ENCODE measurements at places on chromosomes 4 and X. TPM values are rescaled to one million over a fixed set of nuclear protein-coding genes. Genes with fewer than 3 reads are reported as not detected.

The CXCL6 gene
- total RNA-seq = not detected

The MAGEB17 gene
- total RNA-seq = not detected

The POLN gene
- total RNA-seq = 1.2 TPM

The CXCL9 gene
- total RNA-seq = not detected

DNA sequence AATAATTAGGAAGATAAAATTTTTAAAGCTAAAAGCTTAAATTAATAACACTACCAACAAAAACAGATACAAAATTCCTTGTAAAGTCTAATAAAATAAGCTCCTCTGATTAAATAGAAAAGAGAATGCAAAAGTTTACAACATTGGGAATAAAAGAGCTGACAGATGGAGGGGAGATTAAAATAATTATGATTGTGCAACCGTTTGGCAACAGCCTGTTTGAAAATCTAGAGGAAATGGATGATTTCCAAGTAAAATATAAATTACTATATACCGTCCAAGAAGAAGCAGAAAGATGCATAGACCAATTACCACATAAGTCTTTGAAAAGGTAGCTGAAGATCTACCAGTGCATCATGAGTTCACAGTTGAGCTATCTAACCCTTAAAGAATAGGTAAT lies 46.4 kb upstream of the VBP1 start:
- no peak overlapping the region for H3K4me3 ChIP-seq
- H3K27me3 ChIP-seq = no peaks in the 10 kb centered on the region
- no peak overlapping the region for H3K27ac ChIP-seq
- H3K4me1 ChIP-seq = no peaks in the 10 kb centered on the region
- H3K36me3 ChIP-seq = no peaks in the 10 kb centered on the region

DNA sequence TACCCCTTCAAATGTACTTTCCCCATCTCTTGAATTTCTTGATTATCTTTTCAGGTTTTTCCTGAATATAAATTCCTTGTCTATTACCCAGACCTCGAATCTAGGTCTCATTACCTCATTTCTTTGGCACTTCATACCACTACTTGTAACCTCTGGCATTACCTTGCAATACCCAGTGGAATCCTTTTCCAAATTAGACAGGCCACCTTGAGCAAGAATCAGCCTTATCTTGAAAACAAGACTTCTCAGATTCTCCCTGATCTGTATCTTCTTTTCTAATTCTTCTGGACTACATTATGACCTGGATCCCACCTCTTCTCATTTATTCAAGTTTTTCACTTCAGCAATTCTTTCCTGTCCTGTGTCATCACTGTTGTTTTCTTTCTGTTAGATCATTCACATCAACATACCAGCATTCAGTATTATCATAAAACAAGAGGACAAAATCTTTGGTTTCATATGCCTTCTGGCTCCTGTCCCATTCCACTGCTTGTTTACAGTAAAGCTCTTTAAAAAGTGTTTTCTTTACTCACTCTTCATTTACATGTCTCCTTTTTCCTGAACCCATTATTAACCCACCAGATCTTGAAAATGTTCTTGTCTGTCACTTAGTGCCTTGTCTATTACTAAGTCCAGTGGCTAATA lies 275.6 kb upstream of the HS3ST1 start:
- H3K4me1 ChIP-seq = no peaks in the 10 kb centered on the region
- no peak for DNase-seq
- H3K36me3 ChIP-seq = no peaks in the 10 kb centered on the region
- H3K4me3 ChIP-seq = no peak overlapping the region

DNA sequence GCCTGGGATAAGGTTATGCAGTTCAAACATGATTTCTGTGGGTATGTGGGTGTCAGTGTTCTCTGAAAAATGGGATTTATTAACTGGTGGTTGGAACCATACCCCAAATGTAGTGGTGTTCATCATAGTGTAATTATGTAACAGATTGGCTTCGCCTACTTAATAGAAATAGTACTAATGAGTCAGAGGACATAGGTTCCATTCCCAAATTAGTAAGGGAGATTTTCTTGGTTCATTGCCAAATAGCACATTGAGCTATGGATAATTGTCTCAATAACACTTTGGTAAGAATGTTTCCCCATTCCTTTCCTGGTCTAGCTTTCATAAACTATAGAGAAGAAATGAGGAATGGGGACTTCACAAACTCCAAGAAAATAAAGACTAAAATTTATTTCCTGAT lies 20.5 kb upstream of the CYBB start:
- no peaks in the 10 kb centered on the region for H3K27me3 ChIP-seq
- DNase-seq = no peak
- H3K36me3 ChIP-seq = no peaks in the 10 kb centered on the region
- H3K4me1 ChIP-seq = no peaks in the 10 kb centered on the region
- no peak overlapping the region for H3K27ac ChIP-seq

DNA sequence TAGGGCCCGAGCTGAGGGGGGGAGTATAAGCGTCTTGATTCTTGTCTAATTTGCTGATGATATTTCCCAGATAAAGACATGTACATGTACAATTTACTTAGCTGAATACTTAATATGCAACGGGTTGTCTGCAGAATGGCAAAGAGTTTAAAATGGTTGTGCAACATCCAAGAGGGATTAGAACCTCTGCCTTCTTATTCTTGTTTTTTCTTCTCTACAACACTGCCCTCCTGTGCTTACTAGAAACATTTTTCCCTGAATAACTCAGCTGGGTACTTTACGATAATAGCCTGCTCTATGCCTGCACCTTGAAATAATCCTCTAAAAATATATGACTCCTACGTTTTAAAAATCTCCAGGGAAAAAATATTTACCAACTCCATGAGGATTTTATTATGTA lies 41.8 kb downstream of the INTS12 start:
- no peaks in the 10 kb centered on the region for H3K27me3 ChIP-seq
- no peaks in the 10 kb centered on the region for H3K36me3 ChIP-seq
- no peak overlapping the region for H3K27ac ChIP-seq
- no peak overlapping the region for H3K4me3 ChIP-seq
- H3K4me1 ChIP-seq = no peaks in the 10 kb centered on the region

GRCh38 chr4:169215656-169216055 lies 55.1 kb downstream of the SH3RF1 start:
- DNase-seq = no peak
- H3K4me1 ChIP-seq = peaks cover 12% of the 10 kb centered on the region
- no peaks in the 10 kb centered on the region for H3K36me3 ChIP-seq
- no peak overlapping the region for H3K4me3 ChIP-seq

GRCh38 chrX:27132862-27133261 lies 330.3 kb downstream of the PPP4R3C start:
- no peaks in the 10 kb centered on the region for H3K4me1 ChIP-seq
- no peaks in the 10 kb centered on the region for H3K36me3 ChIP-seq
- H3K4me3 ChIP-seq = no peak overlapping the region
- H3K27me3 ChIP-seq = no peaks in the 10 kb centered on the region

DNA sequence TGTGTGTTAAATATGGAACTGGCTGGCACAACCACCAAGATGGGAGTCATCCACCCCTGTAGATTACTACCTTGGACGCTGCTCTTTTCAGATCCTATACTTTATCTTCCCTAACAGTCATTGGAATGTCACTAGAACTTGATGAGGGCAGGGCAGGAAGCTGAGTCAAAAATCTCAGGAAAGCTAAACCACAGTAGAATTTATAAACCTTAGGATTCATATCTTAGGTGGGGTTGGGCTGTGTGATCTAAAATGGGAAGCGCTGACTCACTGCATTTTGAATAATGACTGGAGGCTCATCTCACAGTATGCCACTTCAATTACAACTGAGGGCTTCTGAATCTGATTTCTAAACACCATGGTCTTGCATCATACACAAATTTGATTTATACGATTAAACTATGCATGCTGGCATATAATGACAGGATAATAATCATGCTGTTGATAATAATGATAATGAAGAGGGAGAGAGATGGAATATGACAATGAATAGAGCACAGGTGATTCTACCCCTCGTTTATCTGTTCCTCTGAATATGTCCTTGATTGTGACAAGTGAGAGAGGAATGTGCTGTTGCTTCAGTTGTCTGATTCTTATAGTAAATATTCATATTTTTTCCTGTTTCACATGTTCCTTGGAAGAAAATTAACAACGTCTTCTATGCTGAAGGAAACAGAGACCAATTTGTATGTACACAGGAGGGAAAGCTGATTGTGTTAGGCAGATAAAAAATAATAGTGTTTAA lies 270.3 kb upstream of the HS3ST1 start:
- H3K27ac ChIP-seq = no peak overlapping the region
- H3K4me3 ChIP-seq = no peak overlapping the region
- DNase-seq = no peak
- no peaks in the 10 kb centered on the region for H3K36me3 ChIP-seq

DNA sequence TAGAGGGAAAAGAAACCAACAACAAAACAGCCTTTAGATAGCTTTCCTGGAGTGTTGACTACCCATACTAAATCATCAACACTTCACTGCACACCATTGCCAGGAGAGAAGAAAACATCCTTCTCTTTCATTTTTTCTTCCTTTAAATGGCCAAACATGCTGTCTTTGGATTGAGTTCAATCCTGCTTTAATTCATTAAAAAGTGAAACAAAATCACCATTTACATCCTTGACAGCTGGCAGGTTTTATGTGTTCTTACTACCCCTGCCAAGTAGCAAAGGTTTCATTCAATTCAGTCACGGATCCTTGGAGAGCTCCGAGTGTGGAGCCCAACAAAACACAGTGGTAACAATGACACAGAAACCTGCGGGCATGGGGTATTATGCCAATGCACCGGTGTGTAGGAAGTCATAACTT lies 568.3 kb downstream of the ANKRD50 start:
- H3K4me3 ChIP-seq = no peak overlapping the region
- no peaks in the 10 kb centered on the region for H3K4me1 ChIP-seq
- no peaks in the 10 kb centered on the region for H3K27me3 ChIP-seq

DNA sequence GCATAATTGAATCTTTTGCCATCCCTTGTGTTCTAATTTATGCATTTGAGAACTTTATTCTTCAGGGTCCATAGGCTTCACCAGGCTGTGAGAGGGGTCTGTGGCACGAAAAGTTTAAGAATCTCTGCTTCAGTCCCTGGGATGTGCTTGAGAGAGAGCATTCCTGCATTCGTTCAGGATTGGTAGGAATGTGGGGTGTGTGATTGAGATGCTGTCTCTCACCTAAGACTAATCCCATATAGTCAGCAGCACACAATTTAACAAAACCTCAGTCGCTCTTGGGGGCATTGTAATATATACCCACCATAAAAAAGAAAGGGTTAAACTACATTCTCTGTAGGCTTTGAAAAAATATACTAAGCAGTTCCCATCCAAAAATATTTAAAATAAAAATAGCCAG lies 41.7 kb downstream of the PTTG2 start:
- H3K27me3 ChIP-seq = no peaks in the 10 kb centered on the region
- no peaks in the 10 kb centered on the region for H3K36me3 ChIP-seq
- no peak for DNase-seq
- H3K4me3 ChIP-seq = no peak overlapping the region

- DNase-seq = no peak
- H3K4me1 ChIP-seq = no peaks in the 10 kb centered on the region
- H3K27me3 ChIP-seq = no peaks in the 10 kb centered on the region
- H3K36me3 ChIP-seq = no peaks in the 10 kb centered on the region
- H3K4me3 ChIP-seq = peak overlapping the region; percentile 35
Observed at GRCh38 chrX:119853444-119853843, 681 bp upstream of the UPF3B start.

GRCh38 chr4:88244816-88245579 lies 39.4 kb downstream of the PPM1K start:
- no peak overlapping the region for H3K27ac ChIP-seq
- no peaks in the 10 kb centered on the region for H3K36me3 ChIP-seq
- no peak for DNase-seq
- H3K27me3 ChIP-seq = no peaks in the 10 kb centered on the region
- H3K4me3 ChIP-seq = no peak overlapping the region

DNA sequence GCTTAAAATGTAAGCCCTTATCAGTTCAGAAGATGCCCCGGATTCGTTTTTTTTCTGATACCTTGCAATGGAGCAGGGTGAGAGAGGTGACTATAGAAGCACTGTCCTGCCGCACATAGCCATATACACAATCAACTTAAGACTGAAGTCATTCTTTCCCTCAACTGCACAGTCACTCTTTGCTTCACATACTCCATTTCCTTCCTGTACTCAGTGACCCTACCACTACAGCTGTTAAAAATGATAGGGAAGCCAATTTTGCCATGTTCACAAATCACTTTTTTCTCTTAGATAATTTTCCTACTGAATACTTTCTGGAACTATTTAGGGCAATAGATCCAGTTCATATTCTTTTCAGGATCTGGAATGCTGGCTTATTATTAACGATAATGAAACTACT lies 300.0 kb downstream of the ANK2 start:
- H3K36me3 ChIP-seq = no peaks in the 10 kb centered on the region
- no peaks in the 10 kb centered on the region for H3K4me1 ChIP-seq
- no peak overlapping the region for H3K27ac ChIP-seq
- no peak overlapping the region for H3K4me3 ChIP-seq

GRCh38 chr4:168931215-168931650 lies 78.8 kb downstream of the CBR4 start:
- H3K4me1 ChIP-seq = no peaks in the 10 kb centered on the region
- H3K36me3 ChIP-seq = no peaks in the 10 kb centered on the region
- H3K27me3 ChIP-seq = no peaks in the 10 kb centered on the region
- no peak for DNase-seq
- no peak overlapping the region for H3K27ac ChIP-seq
- no peak overlapping the region for H3K4me3 ChIP-seq

All from Caco-2 (cell line).